ENCODE measurements at places on chromosomes 12 and 14. TPM values are rescaled to one million over a fixed set of nuclear protein-coding genes. Genes with fewer than 3 reads are reported as not detected.

The CACNA1C gene
- total RNA-seq, result 1.1 TPM

The JPH4 gene
- 0.04 TPM for total RNA-seq

The RTN1 gene
- 0.80 TPM for total RNA-seq

The ERBB3 gene
- 68.1 TPM for total RNA-seq

The ZNF385A gene
- total RNA-seq, result 52.2 TPM

The ASCL1 gene
- not detected for total RNA-seq

The DDX54 gene
- 46.6 TPM for total RNA-seq

The TWF1 gene
- 164 TPM for total RNA-seq

The SIX1 gene
- total RNA-seq, result 0.12 TPM

The KLRC4 gene
- not detected for total RNA-seq

The DYRK4 gene
- 22.7 TPM for total RNA-seq

The CLEC12A gene
- 0.36 TPM for total RNA-seq

The EFS gene
- total RNA-seq, result 27.6 TPM

The LPAR5 gene
- total RNA-seq, result 18.9 TPM

The EML1 gene
- 6.0 TPM for total RNA-seq

The CLEC1A gene
- 0.68 TPM for total RNA-seq

The HECTD1 gene
- 174 TPM for total RNA-seq

The IL25 gene
- total RNA-seq, result not detected

The PLEKHD1 gene
- not detected for total RNA-seq

The C3AR1 gene
- total RNA-seq, result 0.76 TPM

Data from esophagus mucosa (tissue), 1 donor.